Stimulated activated CD8-positive, alpha-beta memory T cell treated with anti-CD3 and anti-CD28 coated beads, Interleukin-7, amount 100 ng/mL, for 1 hour (primary cell): ENCODE measurements at places on chromosomes 2 and 18.

- no peak for DNase-seq
Observed at GRCh38 chr18:5868218-5868854, 27.0 kb downstream of the TMEM200C start.

GRCh38 chr2:98634406-98635092 lies 26.2 kb downstream of the UNC50 start:
- DNase-seq, result no peak

DNA sequence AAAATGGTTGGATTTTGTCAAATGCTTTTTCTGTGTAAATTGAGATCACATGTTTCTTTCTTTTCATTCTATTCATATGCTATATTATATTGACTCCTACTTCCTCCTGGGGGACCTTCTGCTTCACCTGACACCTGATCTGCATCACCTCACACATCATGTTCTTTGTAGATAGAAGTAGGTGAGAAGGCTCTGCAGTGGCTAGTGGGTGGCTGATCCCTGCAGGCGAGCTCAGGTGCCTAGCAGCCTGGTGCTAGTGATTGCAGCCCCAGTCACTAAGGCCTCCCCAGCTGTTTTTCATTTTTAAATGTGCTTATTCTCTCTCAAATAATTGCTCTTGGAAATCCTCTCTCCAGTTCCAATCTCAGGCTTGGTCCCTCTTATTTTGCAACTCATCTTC lies 33.6 kb downstream of the MC4R start:
- DNase-seq, result no peak

GRCh38 chr2:21310493-21310892 lies 186.7 kb downstream of the TDRD15 start:
- DNase-seq, result no peak

DNA sequence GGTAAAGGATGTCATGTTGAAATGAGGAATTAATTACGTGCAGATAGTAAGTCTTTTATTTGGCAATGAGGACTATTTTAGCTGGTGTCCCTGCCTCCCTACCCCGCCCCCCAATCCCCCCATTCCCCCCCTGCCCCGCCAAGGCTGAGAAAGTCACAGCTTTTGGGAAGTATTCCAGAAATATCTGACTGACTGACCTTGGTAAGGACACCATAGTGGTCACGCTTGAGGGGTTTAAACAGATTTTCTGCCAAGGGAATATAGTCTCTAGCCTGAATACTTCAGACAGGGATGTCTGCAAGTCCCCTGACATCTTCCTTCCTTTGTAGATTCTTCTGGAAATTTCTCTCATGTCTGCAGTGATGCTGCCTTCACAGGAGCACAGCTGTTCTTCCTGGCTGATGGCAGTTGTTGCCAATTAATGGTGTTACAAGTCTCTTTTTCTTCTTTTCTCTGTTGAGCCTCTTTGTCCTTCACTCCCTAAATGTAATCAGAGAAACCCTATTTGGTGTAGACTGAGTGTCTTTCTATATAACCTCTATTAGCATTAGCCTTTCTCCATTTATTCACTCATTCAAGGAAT lies 53.7 kb upstream of the MGAT5 start:
- DNase-seq, result no peak

GRCh38 chr2:73933194-73933593 lies 6.5 kb downstream of the DGUOK start:
- no peak for DNase-seq

DNA sequence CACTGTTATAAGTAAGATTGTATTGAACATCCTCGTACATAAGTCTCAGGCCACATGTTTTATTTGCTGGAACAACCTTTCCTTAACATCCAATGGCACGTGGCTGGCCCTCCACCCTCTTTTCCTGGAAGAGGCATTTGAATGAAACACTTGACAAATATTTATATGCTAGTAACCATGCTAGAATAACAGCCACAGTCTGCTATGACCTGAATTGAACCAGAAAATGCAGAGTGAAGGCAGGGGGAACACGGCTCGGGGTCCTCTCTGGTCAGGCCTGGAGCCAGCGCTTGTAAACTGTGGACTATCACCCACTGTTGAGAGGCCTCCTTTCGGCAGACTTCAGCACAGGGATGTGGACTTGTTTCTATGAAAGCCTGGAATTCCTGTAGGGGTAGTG lies 198.2 kb upstream of the COPS8 start:
- DNase-seq, result no peak

GRCh38 chr2:4604767-4605166 lies 901.4 kb downstream of the DCDC2C start:
- no peak for DNase-seq

- no peak for DNase-seq
Observed at GRCh38 chr2:149466635-149467034, 120.9 kb downstream of the MMADHC start.

DNA sequence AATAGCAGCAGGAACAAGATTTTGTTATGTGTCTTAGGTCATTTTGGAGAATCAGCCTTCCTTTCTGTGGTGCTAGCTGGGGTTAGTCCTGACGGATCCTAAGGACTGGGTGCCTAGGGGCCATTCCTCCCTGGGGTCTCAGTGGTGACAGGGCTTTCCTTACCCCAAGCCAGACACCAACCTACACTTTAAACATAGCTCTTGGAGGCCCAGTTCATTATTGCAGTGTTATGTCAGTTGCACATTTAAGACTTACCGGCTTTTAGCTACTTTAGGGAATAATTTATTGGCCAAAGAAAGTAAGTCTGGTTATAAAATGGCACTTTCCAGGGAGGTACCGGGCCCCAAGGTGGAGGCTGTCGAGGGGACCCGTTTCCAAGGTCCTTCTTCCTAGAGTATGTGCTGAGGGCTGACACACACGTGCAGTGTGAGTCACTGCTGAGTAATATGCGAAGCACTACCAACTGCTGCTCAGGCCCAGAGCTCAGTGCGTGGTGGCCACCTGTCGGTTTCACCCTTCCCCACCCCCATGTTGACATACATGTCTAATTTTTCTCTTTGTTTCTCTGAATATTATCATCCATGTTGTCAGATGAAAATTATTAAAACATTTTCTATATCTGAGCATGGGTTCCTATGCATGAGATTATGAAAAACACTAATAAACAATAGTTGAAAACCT lies 37.0 kb upstream of the GRHL1 start:
- no peak for DNase-seq

GRCh38 chr18:22827741-22828140 lies 105.4 kb upstream of the RBBP8 start:
- no peak for DNase-seq

- DNase-seq, result no peak
Observed at GRCh38 chr2:72613931-72614330, 211.9 kb downstream of the EXOC6B start.

DNA sequence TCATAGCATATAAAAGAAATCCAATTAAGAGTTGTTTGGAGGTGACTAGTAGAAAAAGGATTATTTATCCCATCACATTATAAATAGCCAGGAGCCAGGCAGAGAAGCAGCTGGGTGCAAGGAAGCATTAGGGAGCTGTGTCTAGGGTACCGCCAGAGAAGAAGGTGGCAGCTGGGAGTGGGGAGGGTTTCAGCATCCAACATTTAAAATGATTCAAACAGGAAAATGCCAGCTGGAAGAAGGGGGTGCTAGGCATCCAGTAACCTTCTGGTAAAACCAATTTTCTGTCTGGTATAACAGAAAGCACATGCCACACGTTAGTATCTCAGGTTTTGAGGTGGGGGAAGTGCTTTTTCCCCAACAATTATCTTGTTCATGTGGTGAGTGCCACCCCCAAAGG lies 452.4 kb downstream of the ZEB2 start:
- DNase-seq, result no peak

GRCh38 chr2:233480490-233481202 lies 85.9 kb downstream of the USP40 start:
- no peak for DNase-seq

GRCh38 chr2:239756031-239756789 lies 268.9 kb downstream of the NDUFA10 start:
- no peak for DNase-seq

- no peak for DNase-seq
Observed at GRCh38 chr2:202376460-202377206, 506 bp downstream of the BMPR2 start.

DNA sequence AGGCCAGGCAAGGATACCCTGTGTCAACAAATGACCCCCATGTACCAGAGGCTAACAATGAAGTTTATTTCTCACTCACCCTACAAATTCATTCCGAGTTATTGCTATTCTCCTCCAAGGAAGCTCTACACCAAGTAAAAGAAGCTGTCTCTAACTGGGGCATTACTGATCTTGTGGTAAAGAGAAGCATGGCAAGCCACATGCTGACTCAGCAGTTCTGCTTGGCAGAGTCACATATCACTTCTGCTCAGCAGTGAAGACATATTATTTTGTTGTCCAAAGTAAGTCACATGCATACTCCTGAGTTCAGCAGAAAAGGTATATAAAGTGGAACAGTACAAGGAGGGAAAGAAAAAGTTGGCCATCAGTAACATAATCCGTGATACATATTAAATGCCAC lies 315.8 kb downstream of the GULP1 start:
- no peak for DNase-seq

GRCh38 chr2:168210895-168211570 lies 36.4 kb downstream of the STK39 start:
- no peak for DNase-seq

DNA sequence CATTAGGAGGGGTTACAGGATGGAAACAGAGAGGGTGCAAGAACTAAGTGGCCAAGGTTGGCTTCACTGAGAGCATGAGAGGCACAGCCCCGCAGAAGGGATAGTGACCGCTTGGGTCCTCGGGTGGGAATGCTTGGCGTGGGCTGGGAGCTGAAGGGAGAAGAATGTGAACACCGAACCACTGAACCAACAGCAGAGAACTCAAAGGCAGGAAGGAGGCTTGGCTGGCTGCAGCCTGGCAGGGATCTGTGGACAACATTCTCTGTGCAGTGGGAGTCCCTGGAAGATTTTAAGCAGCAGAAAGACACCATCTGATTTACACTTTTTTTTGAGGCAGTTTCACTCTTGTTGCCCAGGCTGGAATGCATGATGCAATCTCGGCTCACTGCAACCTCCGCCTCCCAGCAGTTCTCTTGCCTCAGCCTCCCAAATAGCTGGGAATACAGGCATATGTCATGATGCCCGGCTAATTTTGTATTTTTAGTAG lies 33.9 kb downstream of the SOWAHC start:
- DNase-seq, result no peak

GRCh38 chr2:123720760-123721159 lies 304.3 kb upstream of the CNTNAP5 start:
- no peak for DNase-seq

DNA sequence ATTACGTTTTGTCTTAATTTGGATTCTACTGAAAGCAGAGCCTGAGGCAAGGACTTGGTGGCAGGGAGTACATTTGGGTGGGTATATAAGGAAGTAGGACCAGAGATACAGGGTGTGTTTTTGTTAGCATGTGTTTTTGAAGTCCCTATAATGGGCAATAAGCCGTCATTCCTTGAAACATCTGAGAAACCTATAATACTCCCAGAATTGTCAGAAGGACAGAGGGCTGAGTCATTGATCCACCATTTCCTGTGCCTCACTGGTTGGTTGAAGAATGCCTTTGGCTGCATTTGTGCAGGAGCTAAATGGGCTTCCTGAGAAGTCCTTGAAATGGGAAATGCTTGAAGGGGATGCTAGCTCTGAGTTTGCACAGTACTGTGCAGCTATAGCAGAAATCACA lies 281.8 kb upstream of the ZEB2 start:
- DNase-seq, result no peak

GRCh38 chr2:173749315-173749714 lies 215.9 kb downstream of the SP3 start:
- no peak for DNase-seq

DNA sequence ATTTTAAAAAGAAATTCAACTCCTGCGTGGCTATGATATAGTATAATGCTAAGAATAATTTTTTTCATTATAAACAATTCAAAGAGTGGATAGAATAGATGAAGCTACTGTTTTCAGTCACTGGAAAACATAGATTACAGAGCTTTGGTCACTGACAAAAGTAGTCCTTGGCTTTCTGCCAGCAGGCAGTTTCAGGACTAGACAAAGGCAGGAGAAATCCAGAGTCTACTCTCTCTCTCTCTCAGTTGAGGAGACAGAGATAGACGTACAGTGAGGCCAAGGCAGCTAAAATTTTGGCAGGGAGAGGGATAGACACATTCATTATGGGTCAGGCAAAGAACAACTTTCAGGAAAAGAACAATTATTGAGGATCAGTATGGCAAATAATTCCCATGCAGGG lies 491.4 kb upstream of the CRIM1 start:
- no peak for DNase-seq

DNA sequence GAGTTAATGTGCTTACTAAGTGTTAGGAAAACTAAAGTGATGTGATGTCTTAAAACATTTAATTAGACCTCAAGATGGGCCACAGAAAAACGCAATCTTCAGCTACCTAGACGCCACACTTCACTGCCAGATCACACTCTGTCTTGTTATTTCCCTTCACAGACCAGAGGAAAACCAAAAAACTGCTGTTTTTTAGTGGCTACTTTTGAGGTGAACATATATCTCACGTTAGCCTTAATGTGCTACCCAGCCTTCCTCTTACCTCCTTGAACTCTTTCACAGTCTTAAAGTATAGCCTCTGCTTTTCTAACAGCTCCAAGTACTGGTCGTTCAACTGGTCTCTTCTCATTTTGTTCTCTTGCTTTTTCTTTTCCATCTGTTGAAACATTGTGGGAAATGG lies 83.1 kb downstream of the CCDC93 start:
- no peak for DNase-seq

DNA sequence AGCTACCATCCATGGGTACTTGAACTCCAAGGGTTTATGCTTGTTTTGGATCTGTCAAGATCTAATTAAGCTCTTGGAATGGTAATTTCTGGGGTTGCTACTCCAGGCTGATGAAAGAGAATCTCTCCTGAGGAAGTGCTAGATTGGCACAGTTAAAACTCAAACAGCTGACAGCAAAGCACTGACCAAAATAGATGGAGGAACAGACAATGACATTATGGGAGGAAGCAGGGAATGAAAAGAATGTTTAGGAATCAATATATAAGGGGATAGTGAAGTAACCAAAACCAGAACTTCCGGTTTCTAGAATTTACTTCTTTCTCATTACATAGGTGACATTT lies 6.3 kb downstream of the THUMPD2 start:
- no peak for DNase-seq

- no peak for DNase-seq
Observed at GRCh38 chr2:121282800-121283385, 2.1 kb downstream of the TFCP2L1 start.

- no peak for DNase-seq
Observed at GRCh38 chr2:20451761-20452499, 5.1 kb downstream of the RHOB start.
